DMS153 (cell line): ENCODE measurements at places on chromosomes 6 and 20.

DNA sequence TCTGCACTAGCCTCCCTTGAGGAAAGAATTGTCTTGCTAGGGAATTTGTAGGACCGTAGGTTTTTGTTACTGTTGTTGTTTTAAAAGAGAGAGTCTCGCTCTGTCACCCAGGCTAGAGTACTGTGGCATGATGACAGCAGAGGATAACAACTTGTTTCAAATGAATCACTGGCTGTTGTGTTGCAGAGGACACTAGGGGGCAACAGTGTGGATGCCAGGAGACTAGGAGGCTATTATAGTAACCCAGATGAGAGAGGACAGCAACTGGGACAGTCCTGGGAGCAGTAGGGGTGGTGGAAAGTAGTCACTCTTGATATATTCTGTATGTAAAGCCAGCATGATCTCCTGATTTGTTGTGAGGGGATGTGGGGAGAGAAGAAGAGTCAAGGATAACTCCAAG, 41.8 kb upstream of the LAMA4 start:
- DNase-seq, result no peak

GRCh38 chr20:41072190-41072863, 43.7 kb downstream of the TOP1 start:
- no peak for DNase-seq

GRCh38 chr6:75438013-75438431, 55.6 kb downstream of the FILIP1 start:
- no peak for DNase-seq

GRCh38 chr6:33786736-33787135, 2.2 kb downstream of the LEMD2 start:
- no peak for DNase-seq
